ENCODE measurements at places on chromosomes 11 and 22.

DNA sequence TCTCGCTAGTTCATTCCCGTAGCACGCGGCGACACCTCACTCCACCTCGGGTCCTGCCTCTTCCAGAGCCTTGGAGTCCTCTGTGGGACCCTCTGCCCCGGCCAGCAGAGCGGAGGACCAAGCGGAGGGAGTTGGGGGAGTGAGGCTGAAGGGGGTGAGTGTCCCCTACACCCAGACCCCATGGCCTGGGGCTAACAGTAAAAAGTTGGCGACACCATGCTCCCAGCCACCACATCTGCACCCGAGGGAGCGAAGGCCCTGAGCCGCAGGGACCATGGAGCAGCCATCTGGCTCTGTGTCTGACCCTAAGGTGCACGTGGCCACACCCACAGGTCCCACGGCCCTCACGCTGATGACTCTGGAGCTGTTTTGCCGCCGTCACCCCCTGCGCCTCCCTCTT, 293.8 kb downstream of the BRD1 start:
- no peak for DNase-seq

DNA sequence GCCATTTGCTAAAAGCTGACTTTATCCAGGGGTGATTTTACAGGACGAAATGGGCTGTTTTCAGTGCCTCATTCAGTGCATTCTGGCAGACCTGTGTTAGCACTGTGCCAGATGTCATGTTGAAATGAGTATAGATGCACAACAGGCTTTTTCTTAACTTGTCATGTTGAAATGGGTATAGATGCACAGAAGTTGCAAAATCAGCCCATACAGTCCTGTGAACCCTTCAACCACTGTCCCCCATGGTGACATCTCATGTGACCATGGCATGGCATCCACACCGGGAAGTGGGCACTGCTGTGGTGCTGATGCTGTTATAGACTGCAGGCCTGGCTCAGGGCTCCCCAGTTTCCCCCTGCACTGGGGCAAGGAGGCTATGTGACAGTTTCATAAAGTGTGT, 2.5 kb downstream of the TALDO1 start:
- DNase-seq, result no peak

DNA sequence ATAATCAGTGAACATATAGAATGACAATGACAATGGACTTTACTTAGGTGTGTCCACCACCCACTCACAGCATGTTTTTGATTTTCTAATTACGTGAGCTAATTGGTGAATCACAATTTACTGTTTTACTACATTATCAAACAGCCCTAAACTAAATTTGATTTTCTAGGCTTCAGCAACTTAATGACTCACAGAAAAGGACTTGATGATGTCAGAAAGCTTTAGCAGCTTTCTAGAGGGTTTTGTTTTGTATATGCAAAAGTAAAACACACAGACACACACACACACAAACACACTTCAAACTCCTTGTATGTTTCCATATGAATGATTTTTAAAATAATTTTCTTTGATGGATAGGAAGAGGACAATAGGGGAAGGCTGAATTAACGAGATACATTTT, 878.6 kb upstream of the CCDC90B start:
- DNase-seq, result no peak

- DNase-seq, result no peak
Measured at GRCh38 chr11:2147391-2147790, 8.2 kb upstream of the IGF2 start.

DNA sequence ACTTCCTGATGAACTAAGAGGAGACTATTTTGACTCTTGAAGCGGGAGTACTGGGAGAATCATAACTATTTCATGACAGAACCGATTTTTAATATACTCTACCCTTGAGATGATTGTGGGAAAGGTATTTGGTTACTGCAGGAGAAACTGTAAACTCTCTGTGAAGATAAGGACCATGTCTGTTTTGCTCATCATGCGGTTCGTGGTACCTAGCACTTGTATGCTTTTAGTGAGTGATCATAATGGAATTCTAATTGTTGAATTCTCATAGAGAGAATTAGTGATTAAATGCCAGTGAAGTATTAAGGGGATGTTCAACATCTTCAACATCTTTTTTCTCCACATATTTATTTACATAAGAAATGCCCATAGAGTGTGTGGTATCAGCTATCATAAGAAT, 11.4 kb downstream of the AASDHPPT start:
- DNase-seq, result no peak

DNA sequence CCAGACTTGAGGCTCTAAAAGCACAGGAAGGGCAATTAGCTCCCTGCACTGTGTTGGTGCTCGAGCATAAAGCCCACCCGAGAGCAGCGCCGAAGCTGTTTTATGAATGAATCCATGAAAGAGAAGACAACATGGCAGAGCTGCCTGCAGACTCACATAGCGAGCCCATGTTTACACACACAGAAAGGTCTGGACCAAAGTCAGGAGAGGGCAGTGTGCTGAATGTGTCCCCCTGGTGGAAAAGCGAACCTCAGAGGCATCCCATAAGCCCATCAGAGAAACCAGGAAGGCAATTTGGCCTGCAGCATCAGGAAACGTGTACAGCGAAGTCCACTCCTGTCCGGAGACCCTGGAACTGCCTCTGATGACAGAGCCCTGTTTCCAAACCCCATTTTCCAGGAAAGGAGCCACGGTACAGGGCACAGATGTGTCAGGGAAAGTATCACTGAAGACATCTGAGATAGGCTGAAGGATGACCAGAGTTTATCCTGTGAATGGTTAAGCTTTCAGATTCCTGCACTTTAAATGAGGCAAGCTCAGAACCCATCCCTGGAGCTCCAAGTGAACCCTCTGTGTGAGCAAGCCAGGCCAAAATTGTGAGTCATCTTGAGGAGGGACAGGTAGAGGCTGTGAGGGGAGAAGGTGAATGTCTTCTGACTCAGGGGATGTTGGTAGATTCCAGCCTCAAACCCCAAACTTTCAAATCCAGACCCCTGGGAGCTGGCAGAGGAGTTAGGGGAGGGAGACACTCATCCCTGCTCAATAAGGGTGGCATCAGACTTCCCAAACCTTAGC, 36.9 kb downstream of the CHRDL2 start:
- DNase-seq, result no peak

GRCh38 chr22:26847046-26847445, 189.7 kb downstream of the MIAT start:
- DNase-seq, result no peak

- no peak for DNase-seq
Measured at GRCh38 chr11:119700030-119700429, 29.0 kb downstream of the NECTIN1 start.

DNA sequence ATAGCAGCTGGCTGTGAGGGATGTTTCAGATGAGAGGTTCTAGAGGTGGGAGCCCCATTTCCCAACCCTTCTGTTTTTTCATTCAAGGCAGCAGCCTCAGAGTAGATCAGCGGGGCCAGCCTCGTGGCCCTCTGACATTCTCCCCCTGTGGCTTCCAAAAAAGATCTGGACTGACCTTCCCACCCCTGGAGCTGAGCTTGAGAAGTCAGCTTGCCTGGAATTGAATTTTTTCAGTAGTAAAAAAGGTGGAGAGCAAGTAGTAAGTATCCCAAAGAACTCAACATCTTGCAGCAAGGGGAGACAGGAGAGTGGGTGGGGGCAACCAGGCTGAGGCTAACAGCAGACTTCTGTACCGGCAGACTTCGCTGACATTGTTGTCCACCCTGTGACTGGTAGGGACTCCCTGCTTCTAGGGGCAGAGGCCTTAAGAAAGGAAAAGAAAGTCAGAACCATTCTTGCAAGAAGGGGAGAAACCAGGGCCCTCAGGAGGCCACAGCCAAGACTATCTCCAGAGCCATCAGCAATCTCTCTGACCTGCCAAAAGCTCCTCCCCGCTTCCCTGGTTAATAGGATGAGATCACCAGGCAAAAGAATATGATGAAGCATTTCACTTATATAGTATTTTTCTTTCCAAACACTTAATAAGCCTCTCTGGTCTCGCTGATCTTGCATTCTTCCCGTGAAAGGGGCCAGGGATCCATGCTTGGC, 2.0 kb upstream of the GRIK4 start:
- no peak for DNase-seq

- no peak for DNase-seq
Measured at GRCh38 chr11:32435511-32435941, at the start of gene WT1. WT1 (minus strand) TSS chr11:32435539.

All from caudate nucleus (tissue), 63 donors.